ENCODE measurements at places on chromosomes 6 and 20. TPM values are rescaled to one million over a fixed set of nuclear protein-coding genes. Genes with fewer than 3 reads are reported as not detected.

DNA sequence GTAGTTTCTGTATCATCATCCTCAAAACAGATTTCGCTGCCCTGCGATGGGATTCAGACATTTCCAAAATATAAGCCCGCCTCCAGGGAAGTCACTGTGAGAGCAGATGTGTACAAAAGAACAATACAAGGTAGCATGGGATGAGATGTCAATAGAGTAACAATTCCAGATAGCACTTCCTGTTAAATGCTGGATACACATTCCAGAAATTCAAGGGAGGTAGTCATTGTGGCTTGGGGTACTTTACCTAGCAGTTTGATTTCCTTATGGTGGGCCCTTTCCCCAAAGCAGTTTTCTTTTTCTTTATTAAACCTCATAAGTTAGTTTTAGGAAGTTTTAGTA lies 2.5 kb downstream of the RNF217 start:
- no peak for DNase-seq
- peaks cover 57% of the 10 kb centered on the region for H3K27me3 ChIP-seq
- H3K36me3 ChIP-seq: peaks cover 2% of the 10 kb centered on the region
- peaks cover 10% of the 10 kb centered on the region for H3K4me1 ChIP-seq
- H3K27ac ChIP-seq: no peak overlapping the region

- H3K4me1 ChIP-seq: peaks cover 11% of the 10 kb centered on the region
- no peak overlapping the region for H3K4me3 ChIP-seq
Observed at GRCh38 chr6:36139991-36140710, 9.8 kb downstream of the MAPK13 start.

- DNase-seq: no peak
- peaks cover 56% of the 10 kb centered on the region for H3K4me1 ChIP-seq
- no peaks in the 10 kb centered on the region for H3K27me3 ChIP-seq
- H3K4me3 ChIP-seq: peak overlapping the region; percentile 68
- H3K27ac ChIP-seq: peak overlapping the region; percentile 80
Observed at GRCh38 chr6:25369036-25369432, 89.9 kb downstream of the CARMIL1 start.

ASIP gene
- not detected for total RNA-seq

TUBB2A gene
- total RNA-seq: 2.2 TPM

DNA sequence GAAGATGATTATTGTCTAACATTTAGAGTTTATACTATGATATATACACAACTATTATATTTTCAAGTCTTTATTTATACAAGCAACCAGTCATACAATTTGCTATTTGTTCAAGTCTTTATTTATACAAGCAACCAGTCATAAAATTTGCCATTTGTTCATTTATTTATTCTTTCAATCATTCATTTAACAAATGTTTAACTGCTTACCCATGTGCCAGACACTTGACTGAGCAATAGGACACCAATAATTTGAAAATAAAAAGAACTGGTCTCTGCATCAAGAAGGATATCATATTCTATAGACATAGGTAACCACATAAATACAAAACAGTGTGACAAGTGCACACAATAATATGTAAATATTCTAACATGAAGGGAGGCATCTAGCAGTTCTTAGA lies 20.3 kb downstream of the GRIK2 start:
- no peaks in the 10 kb centered on the region for H3K27me3 ChIP-seq
- H3K36me3 ChIP-seq: no peaks in the 10 kb centered on the region
- no peaks in the 10 kb centered on the region for H3K4me1 ChIP-seq
- no peak for DNase-seq

DNA sequence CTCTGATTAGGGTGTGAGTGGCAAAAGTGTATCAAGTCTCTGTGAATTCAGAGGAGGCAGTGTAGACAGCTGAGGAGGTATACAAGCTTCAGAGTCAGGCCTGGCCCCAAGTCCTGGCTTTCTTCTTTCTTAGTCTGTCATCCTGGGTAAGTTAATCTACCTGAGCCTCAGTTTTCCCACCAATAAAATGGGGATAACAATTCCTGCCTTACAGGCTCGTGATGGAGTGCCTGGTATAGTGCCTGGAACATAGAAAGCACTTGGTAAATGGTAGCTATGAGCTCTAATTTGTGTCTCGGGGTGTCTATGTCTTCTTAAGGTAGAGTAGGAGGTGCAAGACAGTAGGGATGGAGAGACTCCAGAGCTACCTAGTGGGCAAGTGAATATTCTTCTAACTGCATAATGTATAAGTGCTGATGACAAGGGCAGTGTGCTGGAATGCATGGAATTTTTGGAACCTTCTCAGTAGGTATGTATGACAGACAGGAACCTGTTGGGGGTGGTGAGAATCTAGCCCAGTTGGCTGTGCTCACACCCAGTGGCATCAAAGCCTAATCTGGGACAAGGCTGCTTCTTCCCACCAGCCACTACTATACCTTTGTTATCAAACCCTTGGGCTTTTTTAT lies 4.0 kb upstream of the SCUBE3 start:
- DNase-seq: no peak
- H3K27ac ChIP-seq: no peak overlapping the region
- peaks cover 4% of the 10 kb centered on the region for H3K4me1 ChIP-seq
- H3K36me3 ChIP-seq: no peaks in the 10 kb centered on the region

DNA sequence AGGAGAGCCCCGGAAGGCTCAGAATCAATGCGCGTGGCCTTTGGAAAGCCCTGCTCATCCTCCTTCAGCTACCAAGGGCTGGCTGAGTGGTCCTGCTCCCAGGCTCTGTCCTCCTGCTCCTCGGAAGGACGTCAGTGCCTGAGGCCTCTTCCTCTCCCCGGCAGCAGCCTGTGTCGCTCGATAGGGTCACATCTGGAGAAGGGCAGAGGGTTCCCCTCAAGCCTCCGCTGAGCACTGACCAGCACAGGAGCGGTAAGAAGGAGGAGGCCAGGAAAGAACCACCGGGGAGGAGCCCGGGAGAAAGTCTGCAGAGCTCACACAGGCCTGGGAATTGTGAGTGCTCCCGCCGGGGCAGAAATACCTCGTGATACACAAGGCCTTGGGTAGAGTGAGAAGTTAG lies 21.2 kb downstream of the KIF25 start:
- DNase-seq: no peak
- no peaks in the 10 kb centered on the region for H3K36me3 ChIP-seq
- no peak overlapping the region for H3K27ac ChIP-seq
- no peaks in the 10 kb centered on the region for H3K4me1 ChIP-seq

GRCh38 chr6:149696901-149697300 lies 21.0 kb downstream of the LATS1 start:
- DNase-seq: no peak
- H3K4me1 ChIP-seq: peaks cover 18% of the 10 kb centered on the region
- H3K27ac ChIP-seq: peak overlapping the region; percentile 9
- H3K36me3 ChIP-seq: peaks cover 16% of the 10 kb centered on the region
- no peaks in the 10 kb centered on the region for H3K27me3 ChIP-seq
- H3K4me3 ChIP-seq: peak overlapping the region; percentile 45

DNA sequence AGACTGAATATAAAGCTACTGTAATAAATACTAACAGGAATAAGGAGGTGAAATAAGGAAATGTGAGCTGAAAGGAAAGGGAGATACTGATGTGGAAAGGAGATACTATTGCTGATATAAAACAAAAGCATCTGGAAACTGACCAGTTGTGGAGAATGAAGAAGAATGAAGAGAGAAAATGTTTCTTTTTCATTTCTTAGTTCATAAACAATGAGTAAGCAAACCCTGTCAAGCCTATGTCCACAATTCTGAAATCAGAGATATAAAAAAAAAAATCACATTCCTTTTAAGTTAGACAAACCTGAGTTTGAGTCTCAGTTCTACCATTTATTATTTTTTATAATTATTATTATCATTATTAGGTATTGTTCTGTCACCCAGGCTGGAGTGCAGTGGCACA lies 121.6 kb upstream of the GJE1 start:
- no peaks in the 10 kb centered on the region for H3K36me3 ChIP-seq
- DNase-seq: no peak
- H3K4me1 ChIP-seq: peaks cover 4% of the 10 kb centered on the region
- H3K27ac ChIP-seq: no peak overlapping the region
- no peak overlapping the region for H3K4me3 ChIP-seq

XKR7 gene
- not detected for total RNA-seq

GRCh38 chr6:149024361-149024760 lies 277.5 kb downstream of the UST start:
- peaks cover 2% of the 10 kb centered on the region for H3K27me3 ChIP-seq
- peaks cover 4% of the 10 kb centered on the region for H3K4me1 ChIP-seq
- H3K4me3 ChIP-seq: no peak overlapping the region

- no peak overlapping the region for H3K4me3 ChIP-seq
- no peak overlapping the region for H3K27ac ChIP-seq
- H3K27me3 ChIP-seq: no peaks in the 10 kb centered on the region
Observed at GRCh38 chr6:137846772-137847313, 20.2 kb upstream of the TNFAIP3 start.

- H3K36me3 ChIP-seq: no peaks in the 10 kb centered on the region
- H3K4me1 ChIP-seq: no peaks in the 10 kb centered on the region
- H3K27me3 ChIP-seq: peaks cover 14% of the 10 kb centered on the region
Observed at GRCh38 chr20:24461848-24462247, 7.6 kb upstream of the SYNDIG1 start.

NKAIN4 gene
- total RNA-seq: not detected

GRCh38 chr20:44204156-44204831 lies 6.3 kb downstream of the OSER1 start:
- no peak overlapping the region for H3K27ac ChIP-seq
- no peak for DNase-seq
- peaks cover 34% of the 10 kb centered on the region for H3K36me3 ChIP-seq
- peaks cover 32% of the 10 kb centered on the region for H3K4me1 ChIP-seq

UBD gene
- total RNA-seq: not detected

DNA sequence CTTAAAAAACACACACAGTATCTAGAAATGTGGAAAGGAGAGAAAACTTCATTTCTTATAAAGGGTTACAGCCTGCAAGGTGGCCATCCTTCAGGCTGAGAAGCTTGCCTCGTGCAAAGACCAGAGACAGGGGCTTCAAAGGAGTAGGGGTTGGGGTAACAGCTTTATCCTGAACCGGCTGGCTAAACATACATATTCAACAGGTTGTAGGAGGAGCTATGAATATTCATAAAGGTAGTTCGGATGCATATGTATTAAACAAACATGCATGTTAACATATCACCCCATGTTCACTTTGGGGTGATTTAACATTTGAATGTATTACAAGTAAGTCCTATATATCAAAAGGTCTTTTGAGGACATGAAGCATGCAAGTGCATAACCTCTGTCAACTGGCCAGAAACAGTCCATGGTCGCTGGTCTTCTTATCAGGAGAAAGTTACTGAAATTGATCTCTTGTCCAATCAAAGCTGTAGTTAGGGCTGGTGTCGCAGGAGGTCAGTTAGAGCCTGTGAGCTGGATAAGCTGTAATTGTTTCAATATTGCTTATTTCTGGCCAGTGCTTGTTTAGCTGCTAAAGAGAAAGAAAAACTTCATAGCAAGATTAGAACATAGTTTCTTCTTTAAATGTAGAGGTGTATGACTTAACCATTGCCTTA lies 2.3 kb upstream of the STMND1 start:
- no peak overlapping the region for H3K27ac ChIP-seq
- H3K36me3 ChIP-seq: peaks cover 3% of the 10 kb centered on the region
- DNase-seq: no peak
- peaks cover 38% of the 10 kb centered on the region for H3K27me3 ChIP-seq

ABCF1 gene
- 67.5 TPM for total RNA-seq

GRCh38 chr20:31565699-31566318 lies 39.3 kb upstream of the ID1 start:
- H3K36me3 ChIP-seq: peaks cover 12% of the 10 kb centered on the region
- peaks cover 10% of the 10 kb centered on the region for H3K4me1 ChIP-seq
- no peak for DNase-seq
- H3K27ac ChIP-seq: no peak overlapping the region

- DNase-seq: no peak
- no peaks in the 10 kb centered on the region for H3K36me3 ChIP-seq
- H3K4me1 ChIP-seq: peaks cover 6% of the 10 kb centered on the region
- no peaks in the 10 kb centered on the region for H3K27me3 ChIP-seq
Observed at GRCh38 chr6:144131248-144131709, 19.0 kb upstream of the STX11 start.

DNA sequence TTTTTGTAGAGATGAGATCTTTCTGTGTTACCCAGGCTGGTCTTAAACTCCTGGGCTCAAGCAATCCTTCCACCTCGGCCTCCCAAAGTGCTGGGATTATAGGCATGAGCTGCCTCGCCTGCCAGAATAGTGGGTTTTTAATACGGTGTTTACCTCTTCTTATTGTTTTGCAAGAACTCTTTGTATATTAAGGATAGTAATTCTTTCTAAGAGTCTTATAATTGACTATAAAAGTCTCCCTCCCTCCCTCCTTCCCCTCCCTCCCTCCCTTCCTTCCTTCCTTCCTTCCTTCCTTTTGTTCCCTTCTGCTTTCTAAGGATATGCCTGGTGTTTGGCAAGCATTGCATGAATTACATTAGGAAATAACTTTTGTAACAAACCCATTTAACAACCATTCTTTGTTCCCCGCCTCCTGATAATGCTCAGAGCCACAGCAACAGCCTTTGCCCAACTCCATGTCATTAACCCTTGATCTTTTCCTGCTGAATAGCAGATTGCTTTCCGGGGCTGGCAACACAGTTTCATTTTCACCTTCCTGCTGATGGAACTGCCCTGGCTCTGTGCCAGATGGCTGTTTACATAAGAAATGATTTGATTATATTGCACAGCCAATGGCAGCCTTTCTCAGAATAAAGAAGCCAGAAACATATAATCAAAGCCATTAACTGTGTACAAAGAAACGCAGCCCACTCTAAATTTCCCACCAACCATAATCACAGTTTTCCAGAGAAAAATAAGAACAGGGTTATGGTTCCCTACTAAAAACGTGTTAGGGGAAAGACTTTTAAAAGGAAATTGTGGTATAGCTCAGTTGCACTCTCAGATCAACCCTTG lies 143.7 kb upstream of the PTPN1 start:
- H3K27me3 ChIP-seq: peaks cover 2% of the 10 kb centered on the region
- H3K36me3 ChIP-seq: no peaks in the 10 kb centered on the region
- peaks cover 8% of the 10 kb centered on the region for H3K4me1 ChIP-seq
- no peak for DNase-seq
- H3K4me3 ChIP-seq: peak overlapping the region; percentile 34
- H3K27ac ChIP-seq: peak overlapping the region; percentile 17

- DNase-seq: no peak
- H3K36me3 ChIP-seq: no peaks in the 10 kb centered on the region
- no peaks in the 10 kb centered on the region for H3K4me1 ChIP-seq
- no peak overlapping the region for H3K4me3 ChIP-seq
- H3K27ac ChIP-seq: no peak overlapping the region
Observed at GRCh38 chr6:25242567-25242966, 36.6 kb upstream of the CARMIL1 start.

GRCh38 chr6:158554611-158555361 lies 5.1 kb upstream of the TMEM181 start:
- DNase-seq: no peak
- no peak overlapping the region for H3K4me3 ChIP-seq
- peaks cover 8% of the 10 kb centered on the region for H3K4me1 ChIP-seq

All from activated naive CD8-positive, alpha-beta T cell treated with anti-CD3 and anti-CD28 coated beads, Interleukin-2, amount 10 ng/mL, durations not matched to agents 7 days and 5 days (primary cell).